ENCODE measurements at places on chromosomes 12 and 14.

DNA sequence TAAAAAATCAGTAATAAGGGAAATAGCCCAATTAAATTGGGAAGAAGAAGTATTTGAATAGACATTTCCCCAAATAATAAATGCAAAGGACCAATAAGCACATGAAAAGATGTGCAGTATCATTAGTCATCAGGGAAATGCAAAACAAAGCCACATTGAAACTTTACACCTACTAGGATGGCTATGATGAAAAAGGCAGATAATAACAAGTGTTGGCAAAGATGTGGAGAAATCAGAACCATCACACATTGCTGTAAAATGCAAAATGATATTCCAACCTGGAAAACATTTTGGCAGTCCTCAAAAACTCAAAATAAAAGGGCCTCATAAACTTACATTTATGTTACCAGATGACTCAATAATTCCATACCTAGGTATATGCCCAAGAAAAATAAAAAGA is 131.1 kb upstream of the G2E3 start:
- DNase-seq = no peak

GRCh38 chr14:51554339-51554920 is 97.3 kb upstream of the FRMD6 start:
- no peak for DNase-seq

DNA sequence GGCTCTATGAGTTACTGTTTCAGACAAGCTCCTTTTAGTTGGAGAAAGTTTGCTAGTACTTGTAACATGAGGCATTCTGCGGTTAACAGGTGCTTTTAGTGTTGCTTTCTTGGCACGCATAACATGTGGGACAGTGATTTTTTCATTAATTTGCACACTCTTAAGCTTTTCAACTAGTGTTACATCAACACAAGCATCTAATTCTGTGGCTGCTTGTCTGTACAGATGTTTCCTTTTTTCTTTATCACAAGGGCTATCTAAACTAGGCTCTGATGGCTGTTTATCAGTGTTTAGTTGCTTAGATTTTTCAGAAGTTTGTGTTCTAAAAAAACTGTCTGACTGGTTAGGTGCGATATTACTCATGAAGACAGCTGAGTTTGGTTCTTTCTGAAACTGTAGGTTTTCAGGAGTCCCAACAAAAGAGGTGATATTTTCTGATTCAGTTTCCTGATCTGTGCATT is 120.1 kb downstream of the RALGAPA1 start:
- DNase-seq = no peak

GRCh38 chr14:76810953-76811400 is 1.7 kb downstream of the ANGEL1 start:
- DNase-seq = no peak

DNA sequence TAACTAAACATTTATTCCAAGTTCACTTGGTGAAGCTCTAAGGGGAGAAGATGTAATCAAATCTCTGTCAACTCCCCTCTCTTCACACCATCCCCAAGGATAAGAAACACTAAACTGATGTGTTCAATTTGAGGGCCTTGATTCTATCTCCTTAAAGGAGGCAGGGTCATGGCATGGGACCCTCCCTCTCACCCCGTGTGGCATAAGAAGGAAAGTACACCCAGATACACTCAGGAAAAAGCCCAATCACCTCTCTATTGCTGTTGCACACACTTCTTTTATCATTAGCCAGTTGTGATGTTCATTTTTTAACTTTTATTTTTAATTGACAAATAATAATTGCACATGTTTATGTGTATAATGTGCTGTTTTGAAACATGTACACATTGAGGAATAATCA is 35.1 kb downstream of the WASHC3 start:
- DNase-seq = no peak

DNA sequence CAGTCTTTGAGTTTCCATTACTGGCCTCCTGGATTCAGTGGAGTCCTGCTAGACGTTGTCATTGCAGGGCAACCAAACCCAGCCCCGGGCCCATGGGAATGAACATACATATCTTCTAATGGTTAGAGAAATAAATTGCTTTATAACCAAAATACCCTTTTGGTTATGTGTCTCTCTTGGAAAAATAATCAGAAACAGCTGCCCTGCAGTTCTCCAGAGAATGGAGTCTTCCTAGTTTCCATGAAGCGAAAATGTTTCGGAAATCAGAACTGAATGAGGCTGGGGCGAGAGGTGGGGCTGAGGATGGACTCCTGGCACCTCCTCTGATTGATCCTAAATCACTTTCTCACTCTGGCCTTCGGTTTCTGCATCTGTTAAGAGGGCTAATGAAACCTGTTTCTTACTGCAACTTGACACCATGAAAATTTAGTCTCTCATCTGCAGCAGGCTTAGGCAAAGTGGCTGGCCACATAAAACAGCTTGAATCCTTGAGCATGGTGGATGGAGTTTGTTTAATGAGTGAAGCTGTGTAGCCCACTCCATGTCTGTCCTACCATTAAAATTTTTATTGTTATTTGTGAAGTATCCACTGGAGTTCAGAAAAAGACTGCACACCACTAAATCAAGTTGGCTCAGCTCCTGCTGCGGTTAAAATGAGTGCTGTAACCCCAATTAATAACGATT is 198.9 kb downstream of the CACNA1C start:
- DNase-seq = no peak

DNA sequence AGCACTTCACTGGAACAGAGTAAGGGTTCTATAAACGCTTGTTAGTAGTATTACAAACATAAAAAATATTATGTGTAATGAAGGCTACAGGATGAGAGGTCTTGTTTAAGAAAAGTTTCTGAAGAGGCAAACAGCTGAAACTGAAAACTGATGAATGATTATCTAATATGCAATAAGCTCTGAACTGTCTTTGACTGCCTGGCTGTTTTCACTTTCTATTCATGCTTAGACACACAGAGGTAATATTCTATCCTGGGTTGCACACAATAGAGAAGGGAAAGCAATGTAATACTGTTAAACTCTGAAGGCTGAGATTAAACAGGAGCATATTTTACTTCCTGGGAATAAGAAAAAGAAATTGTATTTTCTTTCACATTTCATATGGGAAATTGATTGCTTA is 251.3 kb downstream of the ALX1 start:
- DNase-seq = no peak

- no peak for DNase-seq
These were observed 45.9 kb upstream of the BDKRB2 start for GRCh38 chr14:96158735-96159134.

DNA sequence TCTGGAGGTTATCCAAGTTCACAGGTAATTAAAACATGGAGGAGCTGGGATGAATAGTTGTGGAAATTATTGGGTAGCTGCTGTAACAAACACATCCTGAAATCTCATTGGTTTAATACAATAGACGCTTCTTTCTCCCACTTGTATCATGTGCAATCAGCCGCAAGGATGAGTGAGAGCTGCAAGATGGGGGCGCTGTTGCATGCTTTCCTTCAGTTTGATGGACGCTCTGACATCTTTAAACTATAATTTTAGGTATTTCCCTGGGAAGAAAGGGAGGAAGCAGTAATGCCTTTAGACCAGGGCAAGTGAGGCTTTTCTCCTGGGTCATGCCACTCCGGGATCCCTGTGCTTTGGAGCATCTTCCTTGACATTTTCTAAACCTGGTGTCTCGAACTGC is 178.7 kb downstream of the PAWR start:
- no peak for DNase-seq

DNA sequence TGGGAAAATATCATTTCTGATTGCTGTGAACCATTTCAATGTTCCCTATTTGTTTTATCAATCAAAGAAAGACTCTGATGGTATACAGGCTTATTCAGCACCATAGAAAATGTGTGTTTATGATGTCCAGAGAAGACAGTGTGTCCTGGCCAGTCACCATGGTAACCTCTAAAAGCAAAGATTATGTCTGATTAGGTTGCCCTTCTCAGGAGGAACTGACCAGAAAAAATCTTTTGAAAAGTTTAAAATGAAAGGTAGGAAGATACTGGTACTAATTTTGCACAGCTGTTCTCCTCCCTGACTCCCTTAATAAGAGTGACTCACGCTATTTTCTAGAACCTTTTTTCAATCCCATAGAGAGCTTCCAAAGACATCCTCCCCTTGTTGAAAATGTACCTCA is 391.8 kb upstream of the DCN start:
- no peak for DNase-seq

- DNase-seq = no peak
These were observed 60.4 kb downstream of the CALM1 start for GRCh38 chr14:90457186-90457585.

GRCh38 chr14:103628221-103628683 is 759 bp upstream of the KLC1 start:
- no peak for DNase-seq

- no peak for DNase-seq
These were observed 42.0 kb upstream of the CHST11 start for GRCh38 chr12:104414581-104415341.

DNA sequence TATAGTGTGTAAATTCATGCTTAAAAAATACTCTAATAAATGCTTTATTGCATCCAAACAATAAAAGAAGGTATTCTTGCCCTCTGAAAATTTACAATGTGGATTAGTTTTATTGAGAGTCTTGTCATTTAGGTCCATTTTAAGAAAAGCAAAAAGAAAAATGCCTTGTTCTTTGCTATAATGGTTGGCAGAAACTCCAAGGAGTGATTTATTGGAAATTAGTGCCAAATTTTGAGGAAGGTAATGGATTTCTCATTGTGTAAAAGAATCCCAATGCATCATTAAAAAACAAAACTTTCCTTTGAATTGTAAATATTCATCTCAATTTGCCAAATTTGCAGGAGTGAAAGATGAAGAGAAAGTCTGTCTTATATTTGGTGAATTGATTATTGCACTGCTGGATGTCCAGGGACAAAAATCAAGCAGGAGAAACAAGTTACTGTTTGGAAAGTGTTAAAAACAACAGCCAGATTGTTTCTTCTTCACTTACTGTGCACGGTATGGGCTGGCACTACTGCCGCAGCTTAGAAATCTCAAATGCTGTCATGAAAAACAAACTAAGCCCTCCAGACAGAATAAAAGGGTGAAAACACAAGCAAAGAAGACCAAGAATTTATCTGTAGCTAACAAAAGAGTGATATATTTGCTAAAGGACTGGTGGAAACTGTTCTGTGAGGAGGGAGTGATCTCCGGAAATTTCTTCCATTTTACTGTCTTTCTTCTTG is 511.7 kb downstream of the TMTC2 start:
- no peak for DNase-seq

DNA sequence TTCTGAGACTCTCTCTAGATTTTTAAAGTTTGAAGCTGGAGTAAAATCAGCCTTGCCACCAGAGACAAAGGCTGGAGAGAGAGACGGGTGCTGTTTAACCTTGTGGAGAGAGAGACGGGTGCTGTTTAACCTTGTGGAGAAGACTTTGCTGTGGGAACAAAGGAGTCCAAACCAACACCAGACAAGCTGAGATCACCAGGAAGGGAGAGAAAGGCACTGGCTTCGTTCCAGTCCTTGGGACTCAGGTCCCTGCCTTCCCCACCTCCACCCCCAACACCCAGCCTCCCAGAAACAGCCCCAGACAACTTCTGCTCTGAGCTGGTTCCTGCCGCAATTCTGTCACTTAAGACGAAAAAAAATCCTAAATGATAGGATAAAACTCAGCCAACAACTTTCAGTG is 1389.3 kb downstream of the AACS start:
- no peak for DNase-seq

DNA sequence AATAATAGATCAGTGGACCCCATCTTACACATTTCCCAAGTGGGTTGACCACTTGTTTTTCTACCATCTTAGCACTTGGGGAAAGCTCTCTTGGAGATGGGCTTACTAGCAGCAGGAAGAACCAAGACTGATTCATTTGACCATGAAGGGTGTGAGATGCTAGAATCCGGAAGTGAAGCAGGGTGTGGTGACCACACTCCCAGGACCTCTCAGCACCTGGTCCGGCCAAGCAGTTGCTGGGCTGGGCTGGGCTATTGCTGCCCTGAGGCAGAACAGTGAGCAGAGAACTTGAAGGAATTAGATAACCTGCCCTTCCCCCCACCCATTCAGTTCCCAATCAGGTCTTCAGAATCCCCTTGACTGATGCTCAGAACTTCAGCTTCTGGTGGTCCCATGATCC is 24.4 kb downstream of the ADCY6 start:
- no peak for DNase-seq

- no peak for DNase-seq
These were observed 20.4 kb upstream of the MAP1LC3B2 start for GRCh38 chr12:116538682-116539305.

DNA sequence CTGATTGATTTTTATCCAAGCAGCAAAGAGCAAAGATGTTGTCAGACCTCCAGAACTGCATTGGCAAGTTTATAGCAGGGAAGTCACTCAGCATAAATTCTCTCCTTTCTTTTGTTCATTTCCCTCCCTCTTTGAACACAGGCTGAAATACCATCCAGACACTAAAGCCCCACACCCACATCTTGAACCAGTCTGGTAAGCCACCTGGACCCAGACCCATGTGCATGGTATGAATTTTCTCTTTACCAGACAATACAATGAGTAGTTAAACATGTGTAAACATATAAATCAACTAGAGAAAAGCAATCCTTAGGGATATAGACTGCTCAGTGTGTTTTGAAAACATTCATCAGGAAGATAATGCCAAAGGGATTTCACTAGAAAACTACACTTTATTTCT is 488.3 kb upstream of the FLRT2 start:
- DNase-seq = no peak

GRCh38 chr14:90756755-90757345 is 59.4 kb downstream of the TTC7B start:
- DNase-seq = no peak

GRCh38 chr14:103657471-103657870 is 28.5 kb downstream of the KLC1 start:
- DNase-seq = no peak

- no peak for DNase-seq
These were observed 148.6 kb upstream of the SLC38A2 start for GRCh38 chr12:46521145-46521544.

- no peak for DNase-seq
These were observed 134.2 kb downstream of the HMGA2 start for GRCh38 chr12:65958456-65958855.

DNA sequence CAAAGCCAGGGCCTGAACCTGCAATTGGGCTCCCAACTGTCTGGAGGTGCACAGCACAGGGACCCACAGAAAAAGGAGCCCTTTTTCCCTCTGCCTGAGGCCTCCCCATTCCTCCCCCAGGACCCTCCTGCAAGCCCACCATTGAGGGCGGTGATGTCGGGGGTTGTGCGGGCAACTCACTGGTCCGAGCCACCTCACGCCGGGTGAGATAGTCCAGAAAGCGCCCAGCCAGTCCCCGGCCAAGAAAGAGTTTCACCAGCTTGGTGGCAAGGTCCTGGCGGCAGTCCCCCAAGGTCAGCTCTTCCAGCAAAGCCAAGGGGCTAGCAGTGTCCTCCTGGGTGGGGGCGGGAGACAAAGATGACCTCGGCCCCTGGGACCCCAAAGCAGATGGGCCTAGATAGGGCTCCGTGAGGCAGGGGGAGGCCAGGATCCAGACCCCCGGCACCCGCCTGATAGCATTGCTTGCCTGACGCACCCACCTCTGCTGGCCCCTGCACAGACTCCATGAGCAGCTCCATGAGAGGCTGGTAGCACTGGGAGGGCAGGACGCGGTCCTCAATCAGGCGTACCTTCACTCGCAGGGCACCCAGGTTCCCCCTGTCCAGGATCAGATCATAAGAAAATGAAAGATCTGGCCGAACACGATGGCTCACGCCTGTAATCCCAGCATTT is 20.0 kb downstream of the RASAL1 start:
- DNase-seq = no peak

All from activated CD4-positive, CD25-positive, alpha-beta regulatory T cell (primary cell).